NCI-H510A treated with DMSO at 0.1 percent for 48 hours (cell line): ENCODE measurements at places on chromosomes 3 and 15.

GRCh38 chr3:107128946-107129345, 248.3 kb upstream of the CCDC54 start:
- DNase-seq, result no peak

DNA sequence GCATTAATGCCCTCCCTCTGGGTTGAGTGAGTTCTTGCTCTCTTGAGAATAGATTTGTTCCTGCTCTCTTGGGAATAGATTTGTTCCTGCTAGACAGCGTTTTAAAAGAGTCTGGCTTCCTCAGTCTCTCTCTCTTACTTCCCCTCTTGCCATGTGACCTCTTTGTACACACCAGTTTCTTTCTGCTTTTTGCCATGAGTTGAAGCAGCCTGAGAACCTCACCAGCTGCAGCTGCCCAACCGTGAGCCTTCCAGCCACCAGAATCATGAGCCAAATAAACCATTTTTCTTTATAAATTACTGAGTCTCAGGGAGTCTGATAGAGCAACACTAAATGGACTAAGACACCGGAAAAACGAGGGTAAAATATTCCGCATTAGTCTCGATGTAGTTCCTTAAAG, 253.6 kb downstream of the CNTN6 start:
- DNase-seq, result no peak

GRCh38 chr15:62506217-62506805, 341.2 kb upstream of the C2CD4B start:
- DNase-seq, result no peak

GRCh38 chr3:169945313-169945712, 21.3 kb upstream of the SEC62 start:
- DNase-seq, result no peak

GRCh38 chr3:16494814-16495431, 18.6 kb downstream of the RFTN1 start:
- no peak for DNase-seq

GRCh38 chr15:98063315-98063714, 102.8 kb downstream of the ARRDC4 start:
- DNase-seq, result no peak

- DNase-seq, result peak; percentile 19
Observed at GRCh38 chr3:20186600-20187004, 596 bp upstream of the SGO1 start.

DNA sequence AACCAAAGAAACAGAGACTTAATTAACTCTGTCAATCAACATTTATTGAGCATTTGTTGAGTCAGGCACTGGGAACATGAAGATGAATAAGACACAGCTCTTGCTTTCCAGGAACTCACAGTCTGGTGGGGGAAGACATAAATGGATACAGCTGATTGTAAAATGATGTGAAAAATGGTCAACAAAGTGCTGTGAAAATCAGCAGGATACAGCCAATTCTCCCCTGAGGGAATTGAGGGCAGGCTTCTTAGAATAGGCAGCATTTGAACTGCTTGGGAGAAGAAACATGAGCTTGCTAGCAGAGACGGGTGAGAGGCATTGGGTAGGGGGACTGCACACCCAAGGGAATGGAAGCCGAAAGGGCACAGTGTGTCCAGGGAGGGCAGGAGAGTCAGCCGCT, 41.1 kb downstream of the MFSD1 start:
- no peak for DNase-seq

DNA sequence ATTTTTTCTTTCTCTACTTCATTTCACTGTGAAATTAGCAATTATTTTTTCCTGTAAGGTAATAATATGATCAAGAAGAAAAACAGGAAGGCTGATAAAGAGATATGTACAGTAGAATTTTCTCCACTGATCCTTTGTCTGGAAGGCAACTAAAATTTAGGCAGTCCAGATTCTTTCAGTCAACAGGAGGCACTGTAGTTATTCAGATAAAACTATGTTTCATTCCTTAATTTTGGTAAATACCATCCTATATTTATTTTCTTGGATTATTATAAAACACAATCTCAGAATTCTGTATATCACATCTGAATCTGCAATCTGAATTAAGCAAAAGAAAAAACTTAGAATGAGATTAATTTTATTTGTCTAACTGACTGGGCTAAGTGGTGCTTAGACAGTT, 343.2 kb downstream of the LSAMP start:
- no peak for DNase-seq

DNA sequence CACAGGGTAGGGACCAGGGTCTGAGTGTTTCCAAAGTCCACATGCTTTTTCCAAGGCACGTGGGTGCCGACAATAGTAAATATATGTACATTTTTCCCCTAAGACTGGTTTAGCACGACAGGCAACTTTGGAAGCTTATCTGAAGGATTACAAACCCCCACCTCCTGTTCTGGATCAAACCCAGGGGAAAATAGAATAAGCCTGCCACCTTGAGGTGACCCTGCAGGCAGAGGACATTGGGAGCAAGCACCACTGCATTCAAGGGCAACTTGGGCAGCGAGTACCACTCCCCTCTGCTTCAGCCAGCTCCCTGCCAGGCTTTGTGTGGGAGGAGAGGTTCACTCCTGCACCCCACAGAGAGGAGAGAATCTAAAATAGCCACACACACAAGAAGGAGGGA, 44.8 kb downstream of the KBTBD12 start:
- peak; percentile 21 for DNase-seq

- DNase-seq, result peak; percentile 16
Observed at GRCh38 chr3:196219194-196219969, 3.0 kb downstream of the SLC51A start.

GRCh38 chr15:41102854-41103253, 13.2 kb downstream of the INO80 start:
- no peak for DNase-seq

- no peak for DNase-seq
Observed at GRCh38 chr15:65066635-65067316, 1.0 kb downstream of the RASL12 start.

GRCh38 chr3:38573556-38573955, 75.9 kb downstream of the SCN5A start:
- DNase-seq, result no peak

GRCh38 chr3:61841111-61841845, 279.9 kb downstream of the PTPRG start:
- no peak for DNase-seq

GRCh38 chr3:119541547-119541946, 17.9 kb downstream of the CD80 start:
- DNase-seq, result no peak
